Ovary (tissue), 10 donors: ENCODE measurements at places on chromosomes 7 and 10.

GRCh38 chr7:1598286-1598685 lies 28.5 kb upstream of the PSMG3 start:
- DNase-seq = no peak

DNA sequence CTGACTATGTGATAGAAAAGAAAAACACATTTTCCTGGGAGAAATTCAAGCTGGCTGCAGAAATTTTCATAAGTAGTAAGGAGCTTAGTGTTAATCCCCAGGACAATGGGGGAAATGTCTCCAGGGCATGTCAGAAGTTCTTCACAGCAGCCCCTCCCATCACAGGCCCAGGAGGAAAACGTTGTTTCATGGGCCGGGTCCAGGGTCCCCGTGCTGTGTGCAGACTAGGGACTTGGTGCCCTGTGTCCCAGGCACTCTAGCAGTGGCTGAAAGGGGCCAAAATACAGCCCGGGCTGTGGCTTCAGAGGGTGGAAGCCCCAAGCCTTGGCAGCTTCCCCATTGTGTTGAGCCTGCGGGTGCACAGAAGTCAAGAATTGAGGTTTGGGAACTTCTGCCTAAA lies 99.0 kb upstream of the ASAH2 start:
- no peak for DNase-seq

GRCh38 chr10:133455611-133456031 lies 1.9 kb downstream of the SCART1 start:
- no peak for DNase-seq

DNA sequence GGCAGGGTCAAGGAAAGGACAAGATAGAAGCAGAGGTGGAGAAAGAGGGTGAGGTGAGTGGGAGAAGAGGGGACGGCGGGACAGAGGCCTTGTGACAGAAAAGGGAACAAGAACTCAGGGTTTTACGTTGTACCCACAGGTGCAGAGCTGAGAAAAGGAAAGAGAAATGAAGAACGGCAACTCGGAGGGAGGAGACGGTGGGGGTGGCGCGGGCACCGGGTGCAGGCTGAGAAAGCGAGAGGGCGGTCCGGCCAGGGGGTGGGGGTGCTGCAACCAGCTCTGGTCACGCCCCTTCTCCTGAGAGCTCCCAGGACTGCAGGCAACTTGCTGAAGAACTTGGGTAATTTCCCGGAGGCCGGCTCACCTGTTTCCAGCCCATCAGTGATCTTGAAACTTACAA lies 65.3 kb downstream of the CARD11 start:
- peak; percentile 34 for DNase-seq
